Smooth muscle cell of trachea (primary cell): ENCODE measurements at places on chromosomes 11 and 22. TPM values are rescaled to one million over a fixed set of nuclear protein-coding genes. Genes with fewer than 3 reads are reported as not detected.

OR51B4 gene
- not detected in 2 replicates for total RNA-seq

TEX12 gene
- total RNA-seq: 0.15 TPM in 1 of 2 replicates, not detected in the other

PDE2A gene
- 0.17 and 0.58 TPM in 2 replicates for total RNA-seq

CD44 gene
- 850 and 942 TPM in 2 replicates for total RNA-seq

MRGPRX4 gene
- not detected in 2 replicates for total RNA-seq

HORMAD2 gene
- 0.15 TPM in 1 of 2 replicates, not detected in the other for total RNA-seq

LARGE2 gene
- under 0.01 TPM in 1 of 2 replicates, not detected in the other for total RNA-seq
